ENCODE measurements at places on chromosomes 4 and X.

DNA sequence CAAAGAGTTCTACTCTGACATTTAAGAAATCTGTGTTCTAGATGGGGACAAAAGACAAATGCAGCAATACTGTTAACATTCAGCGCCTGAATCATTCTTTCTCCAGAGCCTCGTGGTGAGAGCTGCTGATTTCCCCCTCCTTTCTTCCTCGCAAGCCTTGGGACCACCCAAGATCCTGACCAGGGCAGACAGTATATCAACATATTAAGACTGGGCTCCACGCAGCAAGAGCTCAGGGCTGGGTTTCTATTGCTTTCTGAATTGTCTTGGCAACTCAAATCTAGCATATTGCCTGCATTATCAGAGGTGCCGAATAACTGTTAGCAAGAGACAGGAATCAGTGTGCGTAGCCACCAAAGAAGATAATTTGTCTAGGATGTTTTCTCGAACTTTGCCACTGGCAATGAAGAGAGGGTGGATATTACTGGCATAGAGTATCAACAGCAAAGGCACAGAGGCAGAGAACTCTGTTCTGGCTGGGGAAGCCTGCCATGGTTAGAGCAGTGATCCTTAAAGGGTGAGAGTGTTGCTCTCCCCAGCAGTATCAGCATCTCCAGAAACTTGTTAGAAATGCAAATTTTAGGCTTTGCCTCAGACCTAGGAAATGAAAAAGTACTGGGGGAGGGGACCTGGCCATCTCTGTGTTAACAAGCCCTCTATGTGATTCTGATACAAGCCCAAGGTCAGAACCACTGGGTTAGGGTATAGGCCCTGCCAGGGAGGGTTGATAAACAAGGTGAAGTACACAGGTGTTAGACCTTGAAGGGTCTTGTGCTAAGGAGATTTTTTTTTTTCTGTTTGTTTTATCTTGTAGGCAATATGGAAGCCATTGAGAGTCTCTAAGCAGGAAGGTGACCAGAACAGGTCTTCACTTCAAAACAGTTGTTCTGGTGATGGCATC is 46.2 kb upstream of the MID1IP1 start:
- no peak for DNase-seq

DNA sequence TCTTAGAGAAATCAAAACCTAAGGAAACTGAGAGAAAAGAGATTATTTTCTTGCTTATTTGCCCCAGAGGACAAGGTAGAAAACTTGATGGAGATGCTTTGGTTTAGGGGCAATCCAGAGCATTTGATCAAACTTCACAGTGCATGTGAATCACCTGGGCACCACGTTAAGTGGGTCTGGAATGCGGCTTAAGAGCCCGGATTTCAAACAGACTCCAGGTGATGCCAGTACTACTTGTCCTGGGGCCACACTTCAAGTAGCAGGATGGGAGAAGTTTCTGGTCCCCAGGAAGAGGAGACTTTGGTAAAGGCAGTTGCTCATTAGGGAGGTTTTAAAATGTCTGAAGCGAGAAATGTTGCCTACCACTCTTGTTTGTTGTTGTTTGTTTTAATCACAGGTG is 51.8 kb downstream of the PHOX2B start:
- no peak for DNase-seq

GRCh38 chrX:1246816-1247215 is 21.8 kb upstream of the CSF2RA start:
- peak; percentile 43 for DNase-seq

DNA sequence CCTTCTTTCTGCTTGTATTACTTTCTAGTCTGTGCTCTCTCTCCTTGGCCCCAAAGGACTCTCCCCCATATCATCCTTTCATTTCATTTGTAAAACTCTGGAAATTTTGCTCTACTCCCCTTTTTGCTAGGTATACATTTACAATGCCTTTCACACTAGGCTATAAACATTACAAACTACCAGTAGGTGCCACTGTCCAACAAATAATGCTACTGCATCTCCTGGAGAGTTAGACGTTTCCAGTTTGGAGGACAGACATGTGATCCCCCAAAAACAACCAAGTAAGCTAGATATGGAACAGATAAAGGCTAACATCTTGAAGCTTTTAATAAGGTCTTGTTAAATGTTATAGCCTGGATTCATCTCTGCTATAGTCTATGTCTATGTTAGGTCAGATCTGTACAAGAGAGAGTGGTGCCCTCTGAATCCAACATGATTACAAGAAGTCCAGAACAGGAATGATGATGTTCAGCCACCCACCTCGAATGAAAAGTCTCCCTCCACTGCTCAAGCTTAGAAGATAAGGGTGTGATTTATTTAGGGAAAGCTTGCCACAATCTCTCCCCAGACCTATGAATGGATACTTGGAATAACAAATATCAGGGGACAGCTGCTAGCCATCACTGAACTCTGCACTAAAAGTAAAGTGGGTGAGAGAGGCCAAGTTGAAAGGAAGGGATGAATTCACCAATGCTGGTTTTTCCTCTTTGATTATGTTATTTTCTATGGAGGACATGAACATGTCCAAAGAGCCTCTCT is 14.3 kb downstream of the CBR4 start:
- DNase-seq = peak; percentile 14

DNA sequence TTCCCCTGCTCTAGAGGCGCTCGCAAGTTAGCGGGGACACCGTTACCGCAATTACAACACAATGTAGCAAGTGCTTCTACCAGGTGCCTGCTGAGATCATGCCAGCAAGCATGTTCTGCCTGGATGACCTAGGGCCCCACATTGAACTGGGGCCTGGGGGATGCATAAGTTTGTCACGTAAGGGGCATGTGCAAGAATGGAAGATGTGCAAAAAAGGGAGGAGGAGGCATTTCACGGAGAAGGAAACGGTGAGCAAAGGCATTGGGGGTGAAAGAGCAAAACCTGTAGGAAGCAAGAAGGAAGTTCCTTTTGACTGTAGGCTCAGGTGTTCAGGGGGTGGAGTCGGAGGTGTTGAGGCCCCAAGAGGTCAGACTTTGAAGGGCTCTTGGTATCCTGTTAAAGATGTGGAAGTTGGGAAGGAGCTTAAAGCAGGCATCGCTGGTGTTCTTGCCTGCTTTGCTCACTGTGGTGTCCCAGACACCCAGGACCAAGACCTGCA is 602 bp upstream of the SCARB2 start:
- DNase-seq = peak; percentile 30

DNA sequence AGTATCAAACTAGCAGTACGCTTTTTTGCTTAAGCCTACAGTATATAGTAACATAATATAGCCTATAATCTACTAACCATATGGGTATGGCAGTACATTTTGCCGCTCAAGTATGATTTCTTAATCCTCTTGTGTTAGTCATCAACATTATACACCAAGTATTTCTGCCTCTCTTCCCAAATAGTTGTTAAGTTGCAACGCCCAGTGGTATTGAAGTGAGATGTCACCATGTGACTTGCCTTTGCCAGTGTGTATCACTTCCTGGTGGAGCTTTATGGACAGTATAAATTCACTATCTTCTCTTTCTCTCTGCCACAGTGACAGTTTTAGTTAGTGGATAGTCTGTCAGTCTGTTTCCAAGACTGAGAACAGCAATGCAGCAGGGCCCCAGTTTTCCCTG is 535.5 kb downstream of the PDHA2 start:
- no peak for DNase-seq

DNA sequence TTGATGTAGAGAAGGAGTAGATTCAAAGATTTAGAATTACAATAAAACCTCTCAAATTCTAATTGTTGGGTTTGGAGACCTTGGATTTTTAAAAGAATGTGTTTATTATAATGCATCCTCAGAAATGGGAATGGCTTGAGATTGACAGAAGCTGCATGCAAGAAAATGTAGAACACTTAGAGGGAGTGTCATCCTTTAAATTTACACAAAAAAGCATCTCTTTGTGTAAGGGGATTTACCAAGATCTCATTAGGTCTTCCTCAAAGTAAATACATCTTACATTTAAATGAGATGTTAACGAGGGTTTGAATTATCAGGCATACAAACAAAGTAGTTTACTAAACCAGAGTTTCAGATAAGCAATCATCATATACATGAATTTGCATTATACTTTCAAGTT is 615.0 kb downstream of the FAM133A start:
- DNase-seq = no peak

DNA sequence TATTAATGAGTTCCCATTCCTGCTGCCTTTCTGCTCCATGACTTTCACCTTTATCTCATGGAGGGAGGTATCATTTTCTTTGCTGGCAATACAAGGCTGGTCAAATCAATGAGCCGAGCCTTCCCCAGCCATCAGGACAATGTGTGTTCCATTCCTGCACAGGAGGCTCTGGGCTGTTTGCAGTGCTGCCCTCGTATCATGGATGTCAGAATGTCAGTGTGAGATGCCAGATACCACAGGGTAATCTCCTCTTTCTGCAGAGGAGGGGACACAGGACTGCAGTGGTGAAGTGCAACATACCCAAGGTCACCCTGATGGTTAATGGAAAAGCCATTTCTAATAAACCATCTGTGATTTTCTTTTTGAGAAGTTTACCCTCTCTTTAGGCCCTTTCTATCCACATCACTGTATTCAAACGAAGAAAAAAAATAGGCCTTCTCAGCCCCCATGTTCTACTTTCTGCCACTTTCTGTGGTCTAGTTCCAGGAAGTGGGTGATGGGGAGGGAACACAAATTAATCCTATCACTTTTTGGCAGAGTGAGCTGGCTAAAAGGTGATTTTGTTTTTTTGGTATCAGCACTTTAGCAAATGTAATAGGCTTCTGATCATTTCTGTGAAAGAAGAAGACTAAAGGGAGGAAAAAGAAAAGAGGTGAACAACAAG is 490.2 kb upstream of the BOD1L1 start:
- DNase-seq = no peak

- DNase-seq = no peak
Observed at GRCh38 chrX:55030271-55031205, at the start of gene ALAS2. TSS of gene ALAS2 (minus strand) at chrX:55030977. CDS start at chrX:55026000, 4,977 bp downstream.

Data from NCI-H82 (cell line).